ENCODE measurements at places on chromosomes 13 and 19.

DNA sequence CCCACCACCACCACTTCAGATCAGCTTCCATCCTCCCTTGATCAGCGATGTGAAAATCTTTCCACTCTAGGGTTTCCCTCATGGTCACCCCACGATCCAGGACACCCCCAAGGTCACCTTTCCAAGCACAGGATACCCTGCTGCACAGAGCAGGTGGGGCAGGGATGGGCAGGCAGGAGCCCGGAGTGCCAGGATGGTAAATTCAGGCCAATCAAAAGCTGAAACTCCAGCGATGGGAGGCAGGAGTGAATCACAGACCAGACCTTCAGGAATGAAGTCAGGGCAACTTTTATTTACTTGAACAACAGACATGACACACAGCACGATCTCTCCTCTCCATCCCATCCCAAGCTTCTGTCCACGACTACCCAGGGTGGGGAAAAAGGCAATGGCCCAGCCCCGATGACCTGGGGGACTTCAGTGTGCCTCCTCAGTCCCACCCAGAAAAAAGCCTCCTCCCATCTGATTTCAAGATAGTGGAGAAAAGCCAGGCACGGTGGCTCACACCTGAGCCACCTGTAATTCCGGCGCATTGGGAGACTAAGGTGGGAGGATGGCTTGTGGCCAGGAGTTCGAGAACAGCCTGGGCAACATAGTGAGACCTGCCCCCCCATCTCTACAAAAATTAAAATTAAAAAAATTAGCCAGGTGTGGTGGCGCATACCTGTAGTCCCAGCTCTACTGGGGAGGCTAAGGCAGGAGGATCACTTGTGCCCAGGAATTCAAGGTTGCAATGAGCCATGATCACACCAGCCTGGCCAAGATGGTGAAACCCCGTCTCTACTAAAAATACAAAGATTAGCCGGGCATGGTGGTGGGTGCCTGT lies 39.2 kb downstream of the ZSWIM4 start:
- DNase-seq: no peak

DNA sequence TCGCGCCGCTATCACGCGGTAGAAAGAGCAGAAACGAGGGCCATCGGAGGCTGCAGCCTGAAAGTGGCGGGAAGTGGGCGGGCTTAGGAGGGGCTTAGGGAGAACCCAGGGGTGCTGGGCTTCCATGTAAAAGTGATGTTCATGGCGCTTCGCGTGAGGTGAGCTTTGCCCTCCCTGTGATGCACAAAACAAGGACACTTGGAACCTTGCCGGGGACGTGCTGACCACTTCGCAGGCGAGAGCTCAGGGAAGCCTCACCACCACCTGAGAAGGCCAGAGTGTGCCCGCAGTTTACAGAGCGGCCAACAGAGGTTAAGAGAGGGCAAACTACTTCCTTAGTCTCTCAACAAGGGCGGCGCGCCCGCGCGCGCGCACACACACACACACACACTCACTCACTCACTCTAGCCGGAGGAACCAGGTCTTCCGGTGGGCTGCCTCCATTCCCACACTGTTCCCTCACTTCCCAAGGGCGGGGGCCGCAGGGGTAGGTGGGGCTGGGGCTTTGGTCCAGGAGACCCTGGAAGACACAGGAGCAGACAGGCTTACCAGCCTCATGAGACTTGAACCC lies 651 bp downstream of the GAPDHS start:
- DNase-seq: peak; percentile 42

- DNase-seq: no peak
Observed at GRCh38 chr13:59587030-59587429, 576.7 kb downstream of the DIAPH3 start.

- DNase-seq: no peak
Observed at GRCh38 chr19:51704626-51705025, 11.5 kb downstream of the SPACA6 start.

- no peak for DNase-seq
Observed at GRCh38 chr19:13707915-13708314, 56.4 kb upstream of the MRI1 start.

DNA sequence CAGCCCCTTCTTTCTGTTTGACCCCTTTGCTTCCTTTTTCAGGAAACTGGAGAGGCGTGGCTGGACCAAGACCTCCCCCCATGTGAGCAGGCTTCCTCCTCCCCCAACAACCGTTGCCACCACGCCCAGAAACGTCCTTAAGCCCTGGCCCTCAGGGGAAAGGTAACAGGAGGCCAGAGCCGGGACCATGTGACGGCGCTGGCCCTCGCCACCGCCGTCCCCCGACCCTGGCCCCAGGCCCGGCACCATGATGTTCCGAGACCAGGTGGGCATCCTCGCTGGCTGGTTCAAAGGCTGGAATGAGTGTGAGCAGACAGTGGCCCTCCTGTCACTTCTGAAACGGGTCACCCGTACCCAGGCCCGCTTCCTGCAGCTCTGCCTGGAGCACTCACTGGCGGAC lies 14.4 kb downstream of the SAMD4B start:
- DNase-seq: no peak

DNA sequence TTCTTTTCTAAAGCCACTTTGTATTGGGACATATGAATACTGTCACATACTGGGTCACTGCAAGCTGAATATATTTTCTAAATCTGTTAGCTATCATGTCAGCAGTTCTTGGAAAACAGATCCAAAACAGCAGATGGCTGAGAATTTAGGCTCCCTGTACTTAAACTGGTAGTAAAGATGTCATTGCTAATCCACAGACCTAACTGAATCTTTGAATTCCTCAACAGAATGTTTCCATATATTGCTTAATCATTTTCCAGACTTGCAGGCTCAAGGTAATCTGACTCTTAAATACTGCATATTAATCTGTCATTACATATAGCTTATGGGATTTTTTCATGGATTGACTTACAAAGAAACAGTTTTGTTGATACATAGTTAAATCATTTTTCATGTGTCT lies 639.0 kb upstream of the KLHL1 start:
- DNase-seq: no peak

GRCh38 chr13:33727297-33728083 lies 90.5 kb upstream of the RFC3 start:
- no peak for DNase-seq

GRCh38 chr19:40424637-40425449 lies 949 bp downstream of the SERTAD1 start:
- peak; percentile 35 for DNase-seq

DNA sequence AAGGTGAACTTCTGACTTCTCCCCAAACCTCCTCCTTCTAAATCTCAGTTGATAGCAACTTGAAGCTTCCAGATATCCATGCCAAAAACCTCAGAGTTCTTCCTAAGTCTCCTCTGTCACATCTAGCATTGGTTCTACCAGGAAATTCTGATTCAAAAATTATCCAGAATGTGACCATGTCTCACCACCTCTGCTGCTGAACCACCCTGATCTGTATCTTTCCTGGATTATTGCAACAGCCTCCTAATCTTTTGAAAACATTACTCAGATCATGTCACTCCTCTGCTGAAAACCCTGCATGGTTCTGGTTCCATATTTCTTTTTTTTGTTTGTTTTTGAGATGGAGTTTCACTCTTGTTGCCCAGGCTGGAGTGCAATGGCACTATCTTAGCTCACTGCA lies 78.7 kb upstream of the TNFSF11 start:
- no peak for DNase-seq

DNA sequence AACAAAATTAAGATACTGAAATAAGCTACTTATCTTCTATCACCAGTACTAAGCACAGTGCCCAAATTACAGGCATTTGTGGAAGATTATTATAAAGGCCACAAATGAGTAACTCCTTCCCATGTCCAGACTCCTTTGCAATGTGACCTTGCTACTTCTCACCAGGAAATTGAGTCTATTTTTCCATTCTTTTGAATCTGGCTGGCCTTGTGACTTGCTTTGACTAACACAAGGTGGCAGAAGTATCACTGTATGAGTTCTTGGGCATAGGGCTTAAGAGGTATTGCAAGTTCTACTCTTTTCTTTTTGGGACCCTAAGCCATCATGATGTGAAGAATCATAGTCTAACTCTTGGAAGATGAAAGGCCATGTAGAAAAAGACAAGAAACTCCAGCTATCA lies 49.9 kb downstream of the UGGT2 start:
- no peak for DNase-seq

GRCh38 chr19:23075031-23075733 lies 41.6 kb upstream of the ZNF730 start:
- DNase-seq: peak; percentile 17

GRCh38 chr19:31534786-31535657 lies 185.8 kb upstream of the TSHZ3 start:
- DNase-seq: no peak

DNA sequence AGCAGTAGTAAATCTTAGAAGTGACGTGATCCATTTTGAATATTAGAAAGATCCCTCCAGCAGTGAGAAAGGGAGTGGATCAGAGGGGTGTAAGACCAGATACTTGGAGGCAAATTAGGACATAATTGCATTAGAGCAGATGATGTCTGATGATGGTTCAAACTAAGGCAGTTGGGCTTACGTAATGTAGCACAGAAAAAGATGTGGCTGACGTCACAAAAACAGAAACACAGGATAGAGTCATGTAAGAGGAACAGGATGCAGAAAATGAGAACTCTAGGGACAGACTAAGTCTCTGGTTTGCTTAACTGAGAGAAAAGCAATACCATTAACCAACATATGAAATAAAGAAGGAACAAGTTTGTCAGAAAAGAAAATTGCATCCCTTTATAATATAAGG lies 392.5 kb upstream of the DACH1 start:
- DNase-seq: no peak

DNA sequence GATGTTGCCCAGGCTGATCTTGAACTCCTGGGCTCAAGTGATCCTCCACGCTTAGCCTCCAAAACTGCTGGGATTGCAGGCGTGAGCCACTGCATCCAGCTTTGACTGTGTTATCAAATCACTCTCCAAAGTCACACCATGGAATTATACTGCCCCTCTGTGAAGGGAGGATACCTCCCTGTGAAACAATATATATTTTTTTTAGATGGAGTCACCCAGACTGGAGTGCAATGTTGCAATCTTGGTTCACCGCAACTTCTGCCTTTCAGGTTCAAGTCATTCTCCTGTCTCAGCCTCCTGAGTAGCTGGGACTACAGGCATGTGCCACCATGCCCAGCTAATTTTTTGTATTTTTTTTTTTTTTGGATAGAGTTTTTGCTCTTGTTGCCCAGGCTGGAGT lies 7.7 kb downstream of the TYK2 start:
- no peak for DNase-seq

DNA sequence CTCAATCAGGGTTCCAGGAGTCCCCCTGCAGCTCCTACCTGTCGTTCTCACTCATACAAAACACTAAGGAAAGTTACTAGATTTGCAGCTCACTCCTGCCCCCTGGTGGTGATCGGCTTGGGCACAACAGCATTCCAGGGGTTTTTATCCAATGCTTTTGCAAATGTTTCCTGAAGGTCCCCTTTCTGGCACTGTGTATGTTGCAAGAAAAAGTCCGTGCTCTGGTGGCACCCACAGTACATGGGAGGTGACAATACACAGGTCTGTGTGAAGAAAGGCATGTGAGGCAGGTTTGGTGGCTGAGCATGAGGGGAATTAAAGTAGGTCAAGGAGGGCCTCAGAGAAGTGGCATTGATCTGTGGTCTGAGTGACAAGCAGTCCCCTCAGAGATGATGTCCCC lies 8.6 kb upstream of the TYK2 start:
- peak; percentile 93 for DNase-seq

DNA sequence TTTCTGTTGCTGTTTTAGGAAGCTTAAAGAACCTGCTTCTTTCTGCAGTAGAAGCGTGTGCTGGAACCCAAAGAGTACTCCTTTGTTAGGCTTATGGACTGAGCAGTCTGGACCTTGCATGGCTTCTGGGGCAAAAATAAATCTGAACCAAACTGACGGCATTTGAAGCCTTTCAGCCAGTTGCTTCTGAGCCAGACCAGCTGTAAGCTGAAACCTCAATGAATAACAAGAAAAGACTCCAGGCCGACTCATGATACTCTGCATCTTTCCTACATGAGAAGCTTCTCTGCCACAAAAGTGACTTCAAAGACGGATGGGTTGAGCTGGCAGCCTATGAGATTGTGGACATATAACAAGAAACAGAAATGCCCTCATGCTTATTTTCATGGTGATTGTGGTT lies 103.1 kb downstream of the TNFRSF19 start:
- no peak for DNase-seq

DNA sequence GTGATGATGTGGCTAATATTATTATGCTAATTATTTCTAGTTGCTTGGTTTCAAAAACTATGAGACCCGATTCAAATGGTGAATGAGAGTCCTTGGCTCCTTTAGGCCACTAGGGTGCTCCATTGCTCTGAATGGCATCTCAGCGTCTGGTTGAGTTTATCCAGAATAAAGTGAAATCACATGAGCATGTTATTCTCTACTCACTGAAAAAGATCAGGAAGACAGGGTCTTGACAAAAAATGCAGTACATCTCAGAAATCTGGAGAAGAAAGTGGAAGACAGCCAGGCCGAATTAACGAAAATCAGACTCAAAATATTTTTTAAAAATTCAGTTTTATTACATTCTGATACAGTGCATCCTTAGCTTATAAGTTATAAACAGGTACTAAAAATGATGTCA lies 516.2 kb downstream of the MYO16 start:
- DNase-seq: no peak

DNA sequence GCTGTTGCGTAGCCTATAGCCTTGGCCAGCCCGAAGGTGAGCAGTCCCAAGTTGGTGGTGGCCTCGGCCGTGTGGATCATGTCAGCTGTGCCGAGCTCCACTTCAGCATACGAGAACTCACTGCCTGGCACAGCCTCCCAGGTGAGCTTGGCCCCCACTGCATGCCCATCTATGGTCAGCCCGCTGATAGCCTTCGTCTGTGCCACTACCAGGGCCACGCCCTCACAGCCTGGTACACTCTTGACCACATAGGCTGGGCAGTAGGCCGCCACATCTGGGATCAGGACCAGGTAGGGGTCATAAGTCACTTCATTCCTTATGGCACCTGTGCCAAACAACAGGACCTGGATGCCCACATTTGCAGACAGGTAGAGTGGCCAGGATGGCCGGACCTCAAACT lies 7.4 kb downstream of the FCGBP start:
- peak; percentile 6 for DNase-seq

- no peak for DNase-seq
Observed at GRCh38 chr19:18333680-18334079, 6.7 kb upstream of the PGPEP1 start.

GRCh38 chr19:52307275-52307674 lies 10.3 kb downstream of the ZNF480 start:
- peak; percentile 5 for DNase-seq

- DNase-seq: peak; percentile 46
Observed at GRCh38 chr19:35332817-35333216, 3.8 kb downstream of the CD22 start.

- DNase-seq: no peak
Observed at GRCh38 chr13:65825039-65825438, 1405.1 kb downstream of the PCDH9 start.

Measured in stimulated activated CD4-positive, alpha-beta T cell treated with anti-CD3 and anti-CD28 coated beads, Interleukin-2, amount 100 ng/mL, for 24 hours (primary cell).